CD4-positive, alpha-beta T cell (primary cell): ENCODE measurements at places on chromosomes 2 and 18.

DNA sequence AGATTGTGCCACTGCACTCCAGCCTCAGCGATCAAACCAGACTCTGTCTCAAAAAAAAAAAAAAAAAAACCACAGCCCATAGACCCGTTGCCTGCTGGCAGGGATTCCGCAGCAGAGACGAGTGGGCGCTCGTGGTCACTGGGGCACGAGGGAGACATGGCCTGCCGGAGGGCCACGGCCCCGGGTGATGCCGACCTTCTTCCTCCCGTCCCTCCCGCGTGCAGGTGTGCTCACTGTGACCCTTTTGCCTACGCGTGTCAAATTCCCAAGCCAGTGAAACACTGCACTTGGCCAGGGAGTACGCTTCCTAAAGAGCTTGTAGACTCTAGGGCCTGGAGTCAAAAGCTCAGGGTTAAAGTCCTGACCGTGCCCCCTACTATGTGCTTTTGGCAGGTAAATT is 397.6 kb upstream of the MYT1L start:
- no peak for DNase-seq

- no peak for DNase-seq
Observed at GRCh38 chr2:132752421-132753206, 82.6 kb upstream of the LYPD1 start.

DNA sequence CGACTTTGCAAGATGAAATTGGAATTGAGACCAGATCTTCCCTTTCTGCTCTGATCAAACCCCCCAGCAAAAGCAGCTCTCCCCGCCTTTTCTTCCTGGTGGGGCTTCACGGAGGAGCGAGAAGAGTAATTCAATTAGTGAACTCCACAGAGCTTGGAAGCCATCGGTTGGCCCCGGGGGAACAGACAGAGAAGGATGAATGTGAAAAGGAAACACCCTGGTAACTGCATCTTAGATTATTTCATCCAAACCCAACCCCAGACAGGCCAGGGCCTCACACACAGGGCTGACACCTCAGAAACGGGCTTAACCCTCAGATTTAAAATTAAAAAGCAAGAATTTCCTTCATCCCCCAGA is 18.3 kb downstream of the SMAD7 start:
- DNase-seq: no peak

GRCh38 chr2:157190151-157190550 is 67.4 kb upstream of the GALNT5 start:
- DNase-seq: no peak

GRCh38 chr2:21820271-21820670 is 696.5 kb downstream of the TDRD15 start:
- no peak for DNase-seq
